ENCODE measurements at places on chromosomes 5 and 9. TPM values are rescaled to one million over a fixed set of nuclear protein-coding genes. Genes with fewer than 3 reads are reported as not detected.

GRCh38 chr5:143739746-143740145 lies 72.2 kb upstream of the HMHB1 start:
- H3K27ac ChIP-seq = no peak overlapping the region
- no peak overlapping the region for H3K4me3 ChIP-seq
- DNase-seq = no peak
- no peaks in the 10 kb centered on the region for H3K4me1 ChIP-seq
- H3K27me3 ChIP-seq = no peaks in the 10 kb centered on the region

DNA sequence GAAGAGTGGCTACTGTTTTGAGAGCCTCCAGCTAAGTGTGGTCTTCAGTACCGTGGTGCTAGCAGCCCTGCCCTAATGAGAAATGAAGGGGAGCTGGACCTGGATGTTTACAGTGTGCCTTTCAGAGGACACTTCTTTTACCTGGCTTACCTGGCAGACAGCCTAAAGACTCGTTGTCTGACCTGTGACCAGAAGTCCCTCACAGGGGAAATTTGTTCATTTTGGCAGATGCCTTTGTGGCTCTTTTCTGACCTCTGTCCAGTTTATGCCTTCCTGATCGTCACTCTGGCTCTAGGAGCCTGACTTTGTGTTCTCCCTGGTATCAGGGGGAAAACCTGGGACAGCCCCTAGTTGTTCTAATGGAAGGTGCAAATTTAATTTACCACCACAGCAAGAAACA lies 475.1 kb downstream of the DMRTA1 start:
- no peaks in the 10 kb centered on the region for H3K27me3 ChIP-seq
- H3K36me3 ChIP-seq = no peaks in the 10 kb centered on the region
- H3K27ac ChIP-seq = no peak overlapping the region
- H3K4me1 ChIP-seq = no peaks in the 10 kb centered on the region

GRCh38 chr5:159732220-159732619 lies 184.1 kb upstream of the ADRA1B start:
- H3K27ac ChIP-seq = no peak overlapping the region
- H3K4me1 ChIP-seq = no peaks in the 10 kb centered on the region
- no peak for DNase-seq
- no peaks in the 10 kb centered on the region for H3K27me3 ChIP-seq
- H3K4me3 ChIP-seq = no peak overlapping the region

GGTA1 gene
- total RNA-seq = 21.1 TPM

GRCh38 chr9:16469184-16469583 lies 401.3 kb downstream of the BNC2 start:
- H3K4me1 ChIP-seq = no peaks in the 10 kb centered on the region
- H3K27me3 ChIP-seq = no peaks in the 10 kb centered on the region
- no peak for DNase-seq
- H3K36me3 ChIP-seq = no peaks in the 10 kb centered on the region
- H3K4me3 ChIP-seq = no peak overlapping the region
- H3K27ac ChIP-seq = no peak overlapping the region

- DNase-seq = no peak
- H3K4me1 ChIP-seq = no peaks in the 10 kb centered on the region
- no peak overlapping the region for H3K4me3 ChIP-seq
- no peaks in the 10 kb centered on the region for H3K36me3 ChIP-seq
- H3K27ac ChIP-seq = no peak overlapping the region
These were observed 12.2 kb downstream of the PDE8B start for GRCh38 chr5:77222722-77223121.

GRCh38 chr9:130138171-130138653 lies 34.0 kb upstream of the NCS1 start:
- no peak overlapping the region for H3K27ac ChIP-seq
- H3K36me3 ChIP-seq = peaks cover 46% of the 10 kb centered on the region
- DNase-seq = no peak
- H3K27me3 ChIP-seq = no peaks in the 10 kb centered on the region
- no peaks in the 10 kb centered on the region for H3K4me1 ChIP-seq

- no peak overlapping the region for H3K4me3 ChIP-seq
- peak; percentile 78 for DNase-seq
- no peaks in the 10 kb centered on the region for H3K36me3 ChIP-seq
- no peaks in the 10 kb centered on the region for H3K27me3 ChIP-seq
- no peak overlapping the region for H3K27ac ChIP-seq
These were observed 59.2 kb upstream of the CLINT1 start for GRCh38 chr5:157917899-157918809.

Data from spleen (tissue), 13 donors.